ENCODE measurements at places on chromosomes 2 and 18.

GRCh38 chr2:237180987-237181386 lies 95.3 kb downstream of the COPS8 start:
- no peak for DNase-seq

DNA sequence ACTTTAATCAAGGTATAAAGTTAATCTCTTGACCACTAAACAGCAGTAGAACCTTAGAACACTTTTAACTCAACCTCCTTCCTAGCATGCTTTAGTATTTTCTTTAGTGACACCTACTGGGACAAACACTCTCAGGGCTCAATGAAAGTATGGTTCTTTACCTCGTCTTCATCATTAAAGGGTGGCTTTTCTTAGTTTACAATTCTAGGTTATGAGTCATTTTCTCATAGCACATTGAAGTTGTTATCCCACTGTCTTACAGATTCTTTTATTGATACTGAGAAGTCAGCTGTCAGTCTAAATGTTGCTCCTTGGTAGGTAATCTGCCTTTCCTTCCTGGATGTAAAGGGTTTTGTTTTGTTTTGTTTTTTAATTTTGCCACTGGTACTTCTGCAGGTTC lies 38.0 kb downstream of the SIGLEC15 start:
- no peak for DNase-seq

DNA sequence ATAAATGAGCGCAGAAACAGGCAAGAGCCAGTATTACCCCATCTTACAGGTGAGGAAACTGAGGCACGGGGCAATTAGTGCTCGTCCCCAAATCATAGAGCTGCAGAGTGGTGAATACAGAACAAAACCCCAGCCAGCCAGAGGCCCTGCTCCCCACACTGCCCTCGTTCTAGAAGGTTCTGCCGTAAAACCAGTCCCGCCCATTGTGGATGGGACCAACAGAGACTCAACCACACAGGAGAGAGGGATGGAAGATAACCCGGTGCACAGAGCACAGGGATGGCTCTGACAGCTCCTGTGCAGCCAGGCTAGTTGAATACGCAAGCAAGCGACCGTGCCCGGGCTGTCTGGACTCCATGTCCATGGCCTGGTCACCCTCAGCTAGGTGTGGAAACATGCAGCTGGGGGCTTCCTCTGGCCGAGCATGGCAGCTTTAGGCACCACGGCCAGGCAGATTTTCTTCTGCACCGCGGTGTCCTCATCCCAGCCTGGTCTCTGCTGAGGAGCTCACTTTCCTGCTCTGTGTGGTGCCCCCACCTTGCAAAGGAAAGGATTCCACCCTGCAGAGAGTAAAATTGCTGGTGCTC lies 146.4 kb downstream of the TPO start:
- peak; percentile 21 for DNase-seq

DNA sequence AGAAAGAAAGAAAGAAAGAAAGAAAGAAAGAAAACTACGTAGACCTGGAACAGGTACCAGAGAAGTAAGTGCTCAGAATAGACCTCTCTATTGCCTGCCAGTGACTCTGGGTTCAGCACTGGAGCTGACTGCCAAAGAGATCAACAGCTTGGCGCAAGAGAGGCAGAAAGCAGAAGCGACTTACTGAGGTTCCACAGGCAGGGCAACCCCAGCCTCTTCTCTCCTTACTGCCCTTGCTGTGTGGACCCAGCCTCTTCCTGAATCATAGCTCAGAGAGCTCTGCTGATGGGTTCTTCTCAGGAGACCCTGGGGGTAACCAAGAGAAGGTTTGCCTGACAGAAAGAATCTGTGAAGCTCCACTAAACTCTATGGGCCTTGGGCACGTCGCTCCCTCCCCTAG lies 7.1 kb downstream of the CAPN13 start:
- no peak for DNase-seq
